ENCODE measurements at places on chromosomes 12 and 14. TPM values are rescaled to one million over a fixed set of nuclear protein-coding genes. Genes with fewer than 3 reads are reported as not detected.

Gene CCDC196
- total RNA-seq: not detected

Gene MAP3K12
- total RNA-seq: 23.8 TPM

Gene RNU4-1
- total RNA-seq: 934 TPM

Gene LUM
- not detected for total RNA-seq

DNA sequence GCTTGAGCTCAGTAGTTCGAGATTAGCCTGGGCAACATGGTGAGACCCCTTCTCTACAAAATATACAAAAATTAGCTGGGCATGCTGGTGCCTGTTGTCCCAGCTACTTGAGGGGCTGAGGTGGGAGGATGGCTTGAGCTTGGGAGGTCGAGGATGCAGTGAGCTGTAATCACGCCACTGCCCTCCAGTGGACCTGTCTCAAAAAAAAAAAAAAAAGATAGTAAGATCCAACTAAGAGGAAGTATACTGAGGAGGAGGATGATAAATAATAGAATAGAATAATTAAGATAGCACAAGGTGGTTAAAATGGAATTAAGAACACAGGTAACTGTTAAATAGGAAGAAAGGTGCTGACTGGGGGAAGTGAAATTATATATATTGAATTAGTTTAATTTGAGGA lies 37.0 kb upstream of the BAZ1A start:
- H3K36me3 ChIP-seq: no peaks in the 10 kb centered on the region
- no peak overlapping the region for H3K27ac ChIP-seq
- H3K4me3 ChIP-seq: no peak overlapping the region
- H3K27me3 ChIP-seq: no peaks in the 10 kb centered on the region
- no peaks in the 10 kb centered on the region for H3K4me1 ChIP-seq

DNA sequence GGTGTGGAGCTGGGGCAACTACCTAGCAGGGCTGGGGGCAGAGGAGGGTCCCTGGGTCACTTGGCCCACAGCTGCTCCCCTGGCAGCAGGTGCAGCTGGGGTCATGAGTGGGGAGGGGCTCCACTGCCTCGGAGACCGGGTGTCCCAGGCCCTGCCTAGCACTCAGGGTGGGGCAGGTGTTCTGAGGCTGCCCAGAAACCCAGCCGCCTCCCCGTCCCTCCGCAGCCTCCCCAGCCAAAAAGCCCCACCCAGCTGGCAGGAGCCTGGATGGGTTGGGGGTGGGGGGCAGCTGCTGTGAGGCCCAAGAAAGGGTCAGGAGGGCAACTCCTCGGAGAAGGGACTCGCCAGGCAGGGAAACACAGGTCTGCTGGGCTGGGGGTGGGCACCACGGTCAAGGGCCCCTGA lies 11.2 kb downstream of the AHNAK2 start:
- H3K4me1 ChIP-seq: no peaks in the 10 kb centered on the region
- no peak for DNase-seq
- H3K27ac ChIP-seq: no peak overlapping the region
- H3K27me3 ChIP-seq: peaks cover 6% of the 10 kb centered on the region
- no peak overlapping the region for H3K4me3 ChIP-seq
- H3K36me3 ChIP-seq: no peaks in the 10 kb centered on the region

DNA sequence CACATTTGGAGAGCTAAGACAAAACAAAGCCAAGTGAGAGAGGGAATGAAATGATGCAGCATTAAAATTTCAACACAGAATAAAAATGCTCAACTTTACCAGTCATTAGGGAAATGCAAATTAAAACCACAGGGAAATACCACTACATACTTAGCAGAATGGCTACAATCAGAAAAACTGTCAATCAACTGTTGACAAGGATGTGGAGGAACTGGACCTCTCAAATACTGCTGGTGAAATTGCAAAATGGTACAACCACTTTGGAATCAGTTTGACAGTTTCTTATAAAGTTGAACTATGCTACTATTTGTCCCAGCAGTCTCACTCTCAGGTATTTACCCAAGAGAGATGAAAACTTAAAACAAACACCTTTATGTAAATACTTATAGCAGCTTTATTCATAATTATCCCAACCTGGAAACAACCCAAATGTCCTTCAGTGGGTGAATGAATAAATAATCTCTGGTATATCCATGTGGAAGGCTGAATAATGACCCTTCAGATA lies 43.8 kb upstream of the KTN1 start:
- H3K4me1 ChIP-seq: no peaks in the 10 kb centered on the region
- DNase-seq: no peak
- no peaks in the 10 kb centered on the region for H3K27me3 ChIP-seq
- H3K27ac ChIP-seq: no peak overlapping the region
- peaks cover 2% of the 10 kb centered on the region for H3K36me3 ChIP-seq
- no peak overlapping the region for H3K4me3 ChIP-seq

DNA sequence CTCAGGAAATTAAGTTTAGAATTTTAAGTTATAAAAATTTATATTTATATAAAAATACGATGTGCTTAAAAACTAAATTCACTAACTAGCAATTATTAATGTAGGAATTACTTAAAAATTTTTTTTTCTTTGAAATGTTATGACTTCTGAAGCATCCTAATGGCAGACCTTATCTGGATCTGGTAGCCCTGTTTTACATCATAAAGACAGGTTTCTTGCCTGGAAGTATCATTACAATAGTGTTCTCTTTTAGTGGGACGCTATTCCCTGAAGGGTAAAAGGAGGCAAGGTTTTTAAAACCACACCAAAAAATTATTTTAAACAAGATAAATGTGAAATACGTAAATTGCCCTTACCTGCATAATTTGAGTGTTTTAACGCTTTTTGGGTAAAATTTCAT lies 2.1 kb downstream of the WDR20 start:
- H3K27ac ChIP-seq: no peak overlapping the region
- no peak for DNase-seq
- H3K27me3 ChIP-seq: no peaks in the 10 kb centered on the region
